ENCODE measurements at places on chromosomes 16 and 17. TPM values are rescaled to one million over a fixed set of nuclear protein-coding genes. Genes with fewer than 3 reads are reported as not detected.

DNA sequence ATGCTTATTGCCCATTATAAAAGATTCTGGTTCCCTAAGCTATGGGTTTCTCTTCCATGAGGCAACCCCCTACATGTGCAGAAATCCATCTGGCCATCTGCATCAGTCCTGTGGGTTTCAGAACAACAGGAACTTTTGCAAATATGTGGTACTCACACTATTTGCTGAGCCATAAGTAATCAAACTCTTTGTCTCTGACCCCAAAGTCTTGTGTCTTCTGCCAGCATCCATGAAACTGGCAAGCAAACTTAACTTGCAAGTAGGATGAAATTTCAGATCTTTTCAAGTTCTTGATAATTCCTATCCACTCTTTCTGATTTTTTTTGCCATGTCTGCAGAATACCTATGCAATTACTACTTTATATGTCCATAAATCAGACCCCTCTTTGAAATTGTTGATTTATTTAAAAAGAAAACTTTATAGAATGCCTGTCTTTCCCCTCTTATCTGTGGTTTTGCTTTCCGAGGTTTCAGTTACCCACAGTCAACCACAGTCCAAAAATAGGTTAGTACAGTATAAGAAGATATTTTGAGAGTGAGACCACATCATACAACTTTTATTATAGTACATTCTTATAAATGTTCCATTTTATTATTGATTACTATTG is 158.4 kb upstream of the IRX3 start:
- no peak for DNase-seq

DNA sequence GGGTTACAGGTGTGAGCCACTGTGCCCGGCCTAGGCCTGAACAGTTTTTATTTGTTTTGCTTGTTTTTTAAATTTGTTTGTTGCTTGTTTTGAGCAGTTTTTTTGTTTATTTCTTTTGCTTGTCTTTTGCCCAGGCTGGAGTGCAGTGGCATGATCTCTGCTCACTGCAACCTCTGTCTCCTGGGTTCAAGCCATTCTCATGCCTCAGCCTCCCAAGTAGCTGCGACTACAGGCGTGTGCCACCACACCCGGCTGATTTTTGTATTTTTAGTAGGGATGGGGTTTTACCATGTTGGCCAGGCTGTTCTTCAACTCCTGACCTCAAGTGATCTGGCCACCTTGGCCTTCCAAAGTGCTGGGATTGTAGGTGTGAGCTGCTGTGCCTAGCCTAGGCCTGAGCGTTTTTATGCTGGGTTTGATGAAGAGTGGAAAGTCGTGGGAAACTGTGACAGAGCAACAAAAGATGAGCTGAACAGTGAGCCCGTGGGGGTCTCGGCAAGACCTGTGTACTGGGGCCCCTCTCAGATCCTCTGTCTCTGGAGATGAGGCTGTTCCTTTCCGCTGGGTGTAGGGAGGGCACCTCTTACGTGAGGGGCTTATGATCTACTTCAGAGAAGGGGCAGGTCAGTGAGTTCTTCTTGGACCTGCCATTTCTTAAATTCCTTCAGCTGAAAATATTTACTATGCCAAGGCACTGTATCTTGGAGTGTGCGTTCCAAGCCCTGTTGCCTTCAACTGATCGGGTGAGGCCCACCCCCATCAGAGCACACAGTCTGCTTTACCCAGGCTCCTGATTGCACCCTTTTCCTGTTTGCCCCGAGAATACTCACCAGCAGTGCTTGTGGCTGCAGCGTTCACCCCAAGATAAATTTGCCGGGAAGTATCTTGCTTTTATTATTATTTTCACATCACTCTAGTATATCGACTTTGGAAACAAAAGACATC is 322.1 kb downstream of the SEC14L1 start:
- no peak for DNase-seq

- DNase-seq, result no peak
Measured at GRCh38 chr17:17137731-17138585, 68.2 kb downstream of the PLD6 start.

DNA sequence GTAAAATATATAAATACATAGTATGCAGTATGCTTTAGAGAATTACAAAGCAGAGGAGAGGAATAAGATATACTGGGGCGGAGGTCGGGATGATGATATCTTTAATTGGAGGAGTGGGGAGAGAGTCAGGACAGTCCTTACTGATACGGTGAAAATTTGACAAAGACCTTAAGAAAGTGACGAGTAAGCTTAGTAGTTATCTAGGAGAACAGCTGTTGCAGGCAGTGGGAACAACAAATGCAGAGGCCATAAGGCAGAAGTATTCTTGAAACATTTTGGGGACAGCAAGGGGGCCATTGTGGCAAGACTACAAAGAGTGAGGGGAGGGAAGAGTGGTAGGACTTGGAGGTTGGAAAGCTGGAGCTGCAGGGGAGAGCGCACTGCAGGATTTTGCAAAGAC is 22.3 kb upstream of the CDC6 start:
- no peak for DNase-seq

The MYBBP1A gene
- total RNA-seq, result 104 TPM

- DNase-seq, result no peak
Measured at GRCh38 chr17:32498391-32498790, 11.6 kb downstream of the CDK5R1 start.

The CNGB1 gene
- total RNA-seq, result not detected

Measured in activated CD8-positive, alpha-beta T cell treated with anti-CD3 and anti-CD28 coated beads for 36 hours (primary cell).